Activated CD8-positive, alpha-beta memory T cell treated with anti-CD3 and anti-CD28 coated beads, Interleukin-2, amount 10 ng/mL, durations not matched to agents 7 days and 5 days (primary cell): ENCODE measurements at places on chromosomes 11 and 22. TPM values are rescaled to one million over a fixed set of nuclear protein-coding genes. Genes with fewer than 3 reads are reported as not detected.

The SELENOM gene
- total RNA-seq, result 1.5 TPM

The TBX10 gene
- not detected for total RNA-seq

The PRDM11 gene
- total RNA-seq, result 2.5 TPM

The SERPING1 gene
- not detected for total RNA-seq

GRCh38 chr22:23786261-23786710 is 480 bp upstream of the SMARCB1 start:
- H3K27me3 ChIP-seq, result no peaks in the 10 kb centered on the region
- H3K36me3 ChIP-seq, result peaks cover 3% of the 10 kb centered on the region
- peak overlapping the region; percentile 87 for H3K27ac ChIP-seq
- DNase-seq, result no peak

DNA sequence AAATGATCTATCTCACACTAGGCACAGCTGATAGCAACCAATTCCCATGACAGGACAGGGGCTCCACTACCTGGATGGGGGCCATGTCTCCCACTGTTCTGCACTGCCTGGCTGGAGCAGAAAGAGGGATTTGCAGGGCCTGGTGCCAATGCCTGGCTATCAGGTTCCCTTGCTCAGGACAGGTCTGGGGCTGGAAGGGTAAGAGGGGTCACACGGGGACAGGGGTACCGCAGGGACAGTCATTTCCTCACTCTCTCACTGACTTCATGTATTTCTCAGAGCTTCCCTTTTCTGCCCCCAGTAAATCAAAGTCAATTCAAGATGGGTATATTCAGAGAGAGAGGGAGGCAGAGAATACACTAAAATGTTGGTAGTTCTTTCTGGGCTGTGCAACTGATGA is 119.1 kb upstream of the CSNK2A3 start:
- no peak for DNase-seq
- H3K4me3 ChIP-seq, result no peak overlapping the region
- H3K4me1 ChIP-seq, result no peaks in the 10 kb centered on the region
- peaks cover 11% of the 10 kb centered on the region for H3K27me3 ChIP-seq
- H3K36me3 ChIP-seq, result no peaks in the 10 kb centered on the region

DNA sequence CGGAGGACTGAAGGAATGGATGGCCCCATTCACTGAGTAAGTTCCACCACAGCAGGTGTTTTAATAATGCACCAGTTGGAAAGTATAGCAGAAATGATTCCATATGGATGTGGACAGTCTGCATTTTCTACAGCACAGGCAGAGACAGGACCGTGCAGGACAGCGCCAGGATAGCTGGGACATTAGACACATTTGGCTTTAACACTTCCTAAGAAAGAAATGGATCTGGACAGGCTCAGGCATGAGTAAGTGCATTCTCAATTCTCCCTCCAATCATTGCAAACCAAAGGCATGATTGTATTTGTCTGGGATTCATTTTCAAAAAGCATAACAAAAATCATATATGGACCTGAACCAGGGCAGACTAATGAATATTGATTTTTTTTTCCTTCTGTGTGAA is 233.0 kb upstream of the POU2AF2 start:
- DNase-seq, result no peak
- H3K27me3 ChIP-seq, result peaks cover 6% of the 10 kb centered on the region

GRCh38 chr22:47011131-47011858 is 248.8 kb downstream of the TBC1D22A start:
- H3K27me3 ChIP-seq, result no peaks in the 10 kb centered on the region
- peaks cover 8% of the 10 kb centered on the region for H3K4me1 ChIP-seq
- no peak for DNase-seq
- no peak overlapping the region for H3K27ac ChIP-seq
- no peak overlapping the region for H3K4me3 ChIP-seq

DNA sequence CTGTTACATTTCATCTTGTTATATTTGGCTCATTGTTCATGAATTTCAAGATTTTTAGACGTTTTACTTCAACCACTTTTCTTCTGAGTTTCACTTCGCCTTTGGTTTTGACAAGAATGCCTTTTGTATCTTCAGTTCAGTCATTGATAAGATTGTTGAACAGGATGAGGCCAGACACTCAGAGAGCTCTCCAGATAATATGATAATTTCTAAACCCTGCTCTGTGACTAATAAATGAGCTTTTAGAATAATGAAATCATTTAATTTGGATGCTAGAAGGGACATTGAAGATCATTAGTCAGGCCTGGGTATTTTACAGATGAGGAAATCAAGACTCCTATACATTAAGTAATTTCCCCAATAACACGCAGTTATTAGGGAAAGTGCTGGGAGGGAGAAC is 37.2 kb upstream of the GRAMD1B start:
- DNase-seq, result no peak
- peaks cover 3% of the 10 kb centered on the region for H3K27me3 ChIP-seq
- no peak overlapping the region for H3K4me3 ChIP-seq
- H3K36me3 ChIP-seq, result peaks cover 24% of the 10 kb centered on the region
- peaks cover 41% of the 10 kb centered on the region for H3K4me1 ChIP-seq

GRCh38 chr11:112537846-112538330 is 277.2 kb upstream of the PLET1 start:
- no peak overlapping the region for H3K4me3 ChIP-seq
- no peaks in the 10 kb centered on the region for H3K4me1 ChIP-seq
- DNase-seq, result no peak
- peaks cover 35% of the 10 kb centered on the region for H3K27me3 ChIP-seq
- H3K27ac ChIP-seq, result no peak overlapping the region

GRCh38 chr11:134521001-134521400 is 109.0 kb upstream of the B3GAT1 start:
- DNase-seq, result no peak
- H3K27me3 ChIP-seq, result no peaks in the 10 kb centered on the region
- H3K36me3 ChIP-seq, result no peaks in the 10 kb centered on the region
- no peaks in the 10 kb centered on the region for H3K4me1 ChIP-seq
- no peak overlapping the region for H3K27ac ChIP-seq

DNA sequence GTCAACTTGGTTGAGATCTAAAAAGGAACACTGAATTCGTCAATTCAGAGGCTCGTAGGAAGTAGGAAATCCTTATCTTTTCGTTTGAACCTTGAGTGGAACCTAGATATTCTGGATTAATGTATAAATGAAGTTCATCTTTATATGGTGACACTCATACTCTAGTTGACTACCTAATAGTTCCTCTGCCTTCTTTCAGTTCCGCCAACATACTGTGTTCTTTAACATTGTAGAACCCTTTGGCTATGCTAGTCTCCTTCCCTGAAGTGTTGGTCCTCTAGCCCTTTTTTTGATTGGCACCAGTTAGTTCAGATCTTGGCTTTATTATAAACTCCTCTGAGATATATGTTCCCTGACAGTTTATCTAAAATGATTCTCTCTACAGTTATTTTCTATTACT is 1.5 kb downstream of the ATM start:
- no peak overlapping the region for H3K4me3 ChIP-seq
- H3K36me3 ChIP-seq, result peaks cover 39% of the 10 kb centered on the region
- H3K4me1 ChIP-seq, result peaks cover 33% of the 10 kb centered on the region
- no peak for DNase-seq
- H3K27me3 ChIP-seq, result no peaks in the 10 kb centered on the region
- no peak overlapping the region for H3K27ac ChIP-seq

DNA sequence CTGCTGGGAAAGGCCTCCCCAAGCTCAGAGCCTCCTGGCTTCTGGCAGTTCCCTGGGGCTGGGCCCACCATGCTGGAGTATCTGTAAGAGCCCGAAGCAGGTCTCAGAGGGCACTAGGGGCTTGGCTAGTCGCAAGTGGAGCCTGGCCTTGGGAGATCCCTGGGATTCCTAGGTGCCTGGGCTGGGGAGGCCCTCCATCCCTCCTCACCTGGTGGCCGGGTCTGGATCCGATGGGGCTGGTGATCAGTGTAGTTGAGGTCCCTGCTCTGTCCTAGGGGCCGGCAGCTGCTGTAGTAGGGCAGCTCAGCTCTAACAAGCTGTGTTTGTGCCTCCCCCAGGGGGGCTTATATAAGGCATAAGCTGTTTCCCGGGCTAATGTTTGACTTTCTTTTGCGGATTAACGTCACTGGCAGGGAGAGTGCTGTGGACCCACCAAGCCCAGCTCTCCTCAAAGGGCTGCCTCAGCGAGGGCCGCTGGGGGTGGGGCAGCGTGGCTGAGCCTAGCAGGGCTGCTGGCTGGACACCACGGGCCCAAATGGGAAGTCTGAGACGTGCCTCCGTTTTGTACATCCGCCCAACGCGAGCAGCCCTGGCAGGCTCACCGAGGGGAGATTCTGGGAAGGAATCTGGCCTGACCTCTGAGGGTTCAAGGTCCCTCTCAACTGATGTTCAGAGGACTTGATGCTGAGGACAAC is at the start of gene SLC22A8:
SLC22A8 (minus strand) TSS at position 321 of the 695 bp plus-strand sequence. CDS start 883 bp downstream, outside the sequence.
- no peak within 1 kb of the TSS for H3K4me3 ChIP-seq
- peaks cover 5% of the 10 kb centered on the region for H3K27me3 ChIP-seq
- H3K4me1 ChIP-seq, result no peaks in the 10 kb centered on the region
- H3K27ac ChIP-seq, result no peak within 1 kb of the TSS
- DNase-seq, result no peak
- H3K36me3 ChIP-seq, result no peaks in the 10 kb centered on the region

GRCh38 chr22:29396126-29396525 is 7.8 kb upstream of the AP1B1 start:
- H3K4me1 ChIP-seq, result peaks cover 9% of the 10 kb centered on the region
- no peak for DNase-seq
- H3K27ac ChIP-seq, result no peak overlapping the region
- peaks cover 7% of the 10 kb centered on the region for H3K27me3 ChIP-seq
- no peak overlapping the region for H3K4me3 ChIP-seq
- no peaks in the 10 kb centered on the region for H3K36me3 ChIP-seq

DNA sequence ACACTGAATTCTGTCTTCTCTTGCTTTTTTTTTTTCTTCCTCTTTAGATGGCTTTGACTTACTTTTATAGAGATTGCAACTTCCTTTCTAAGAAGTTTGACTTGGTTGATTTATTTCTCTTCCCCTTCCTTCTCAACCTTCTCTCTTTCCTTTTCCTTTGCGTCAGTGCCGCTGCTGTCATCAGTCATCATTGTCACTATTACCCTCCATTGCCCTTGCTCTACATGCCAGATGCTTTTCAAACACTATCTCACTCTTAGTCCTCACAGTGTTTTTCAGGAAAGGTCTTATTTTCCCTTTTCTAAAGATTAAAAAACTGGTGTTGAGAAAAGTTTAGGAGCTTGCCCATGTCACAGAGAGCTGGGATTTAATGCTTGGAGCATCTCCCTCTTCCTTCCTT is 74.7 kb upstream of the C11orf87 start:
- no peak overlapping the region for H3K27ac ChIP-seq
- no peak for DNase-seq
- no peaks in the 10 kb centered on the region for H3K4me1 ChIP-seq
- H3K4me3 ChIP-seq, result no peak overlapping the region
- no peaks in the 10 kb centered on the region for H3K36me3 ChIP-seq
- H3K27me3 ChIP-seq, result no peaks in the 10 kb centered on the region

- no peak overlapping the region for H3K27ac ChIP-seq
- DNase-seq, result peak; percentile 49
- H3K4me3 ChIP-seq, result no peak overlapping the region
- H3K36me3 ChIP-seq, result no peaks in the 10 kb centered on the region
- H3K27me3 ChIP-seq, result peaks cover 25% of the 10 kb centered on the region
Observed at GRCh38 chr11:75389276-75389605, 10.1 kb upstream of the RPS3 start.

GRCh38 chr22:19965771-19966709 is 24.4 kb upstream of the TXNRD2 start:
- no peak overlapping the region for H3K27ac ChIP-seq
- no peaks in the 10 kb centered on the region for H3K27me3 ChIP-seq
- H3K4me1 ChIP-seq, result peaks cover 5% of the 10 kb centered on the region
- peaks cover 1% of the 10 kb centered on the region for H3K36me3 ChIP-seq
- H3K4me3 ChIP-seq, result no peak overlapping the region
- no peak for DNase-seq

- no peaks in the 10 kb centered on the region for H3K27me3 ChIP-seq
- no peak overlapping the region for H3K4me3 ChIP-seq
- no peaks in the 10 kb centered on the region for H3K36me3 ChIP-seq
- no peaks in the 10 kb centered on the region for H3K4me1 ChIP-seq
- DNase-seq, result no peak
- no peak overlapping the region for H3K27ac ChIP-seq
Observed at GRCh38 chr11:2202900-2203439, 31.4 kb upstream of the TH start.

GRCh38 chr11:110473706-110474105 is 44.0 kb downstream of the FDX1 start:
- no peak overlapping the region for H3K4me3 ChIP-seq
- H3K4me1 ChIP-seq, result peaks cover 16% of the 10 kb centered on the region
- peaks cover 7% of the 10 kb centered on the region for H3K36me3 ChIP-seq
- no peak for DNase-seq

DNA sequence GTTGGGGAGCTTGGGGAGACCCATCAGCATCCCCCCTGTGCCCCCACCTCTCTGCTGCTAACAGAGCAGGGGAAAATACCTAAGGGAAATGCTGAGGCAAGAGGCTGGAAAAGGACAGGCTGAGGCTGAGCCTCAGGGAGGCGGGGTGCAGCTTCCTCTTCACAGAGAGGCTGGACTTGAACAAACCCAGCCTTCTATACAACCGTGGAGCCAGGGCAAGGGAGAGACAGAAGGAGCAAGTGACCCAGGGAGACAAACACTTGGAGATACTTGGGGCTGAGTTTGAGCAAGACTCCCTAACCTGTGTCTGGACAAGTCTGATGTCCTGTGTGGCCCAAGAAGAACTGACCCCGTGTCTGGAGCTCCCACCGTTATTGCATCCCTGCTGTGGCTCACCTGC is at the start of gene SLCO2B1:
SLCO2B1 (plus strand) TSS at position 229 of the 400 bp plus-strand sequence. CDS start 275 bp downstream, outside the sequence.
- no peak within 1 kb of the TSS for H3K27ac ChIP-seq
- DNase-seq, result no peak
- peaks cover 27% of the 10 kb centered on the region for H3K4me1 ChIP-seq
- peaks cover 61% of the 10 kb centered on the region for H3K27me3 ChIP-seq

GRCh38 chr11:14443638-14444037 is 56.0 kb downstream of the COPB1 start:
- no peaks in the 10 kb centered on the region for H3K27me3 ChIP-seq
- no peak overlapping the region for H3K27ac ChIP-seq
- no peak for DNase-seq
- H3K4me1 ChIP-seq, result peaks cover 32% of the 10 kb centered on the region
- no peak overlapping the region for H3K4me3 ChIP-seq
- H3K36me3 ChIP-seq, result peaks cover 12% of the 10 kb centered on the region

DNA sequence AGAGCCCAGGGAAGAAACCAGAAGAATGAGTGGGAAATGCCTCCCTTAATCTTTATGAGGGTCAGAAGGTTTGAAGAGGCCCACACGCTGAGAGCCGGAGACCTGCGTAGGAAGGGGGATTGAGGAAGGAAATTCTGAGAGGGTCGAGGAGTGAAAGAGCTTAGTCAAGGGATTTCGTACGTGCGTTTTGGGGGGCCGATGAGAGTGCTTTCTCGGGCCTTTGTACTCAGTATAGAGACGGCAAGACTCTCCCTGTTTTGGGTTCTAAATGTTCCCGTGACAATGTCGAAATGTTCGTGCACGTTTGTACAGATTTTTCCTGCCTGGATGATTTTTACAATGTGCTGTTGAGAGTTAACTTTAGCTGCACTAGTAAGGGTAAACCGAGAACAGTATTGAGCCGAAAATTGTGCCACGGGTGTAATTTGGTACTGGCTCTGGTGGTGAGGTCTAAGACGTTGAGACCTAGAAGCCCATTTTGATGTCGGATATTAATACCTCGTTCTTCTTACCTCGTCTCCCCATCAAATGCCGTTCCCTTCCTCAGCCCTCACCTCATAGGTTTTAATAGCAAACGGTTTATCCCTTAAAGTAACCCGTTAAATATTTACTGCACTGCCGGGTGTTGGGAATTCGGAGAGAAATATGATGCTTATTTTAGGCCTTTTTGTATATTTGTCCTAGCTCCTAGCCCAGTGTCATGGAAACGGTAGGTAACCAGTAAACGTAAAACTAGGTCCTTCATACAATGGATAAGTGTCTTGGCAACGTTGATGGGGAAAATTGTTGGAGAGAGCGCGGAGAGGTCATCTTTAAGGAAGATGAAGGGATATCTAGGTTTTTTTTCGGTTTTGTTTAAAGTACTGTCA is 734 bp downstream of the C11orf58 start:
- no peak overlapping the region for H3K4me3 ChIP-seq
- H3K27me3 ChIP-seq, result peaks cover 3% of the 10 kb centered on the region
- H3K27ac ChIP-seq, result no peak overlapping the region
- DNase-seq, result no peak
- peaks cover 21% of the 10 kb centered on the region for H3K36me3 ChIP-seq
